ENCODE measurements at places on chromosomes 13 and 19.

GRCh38 chr19:40663695-40664692, 26.5 kb downstream of the NUMBL start:
- no peak for DNase-seq

- DNase-seq: no peak
Measured at GRCh38 chr19:13860679-13861391, 16.1 kb upstream of the NANOS3 start.

DNA sequence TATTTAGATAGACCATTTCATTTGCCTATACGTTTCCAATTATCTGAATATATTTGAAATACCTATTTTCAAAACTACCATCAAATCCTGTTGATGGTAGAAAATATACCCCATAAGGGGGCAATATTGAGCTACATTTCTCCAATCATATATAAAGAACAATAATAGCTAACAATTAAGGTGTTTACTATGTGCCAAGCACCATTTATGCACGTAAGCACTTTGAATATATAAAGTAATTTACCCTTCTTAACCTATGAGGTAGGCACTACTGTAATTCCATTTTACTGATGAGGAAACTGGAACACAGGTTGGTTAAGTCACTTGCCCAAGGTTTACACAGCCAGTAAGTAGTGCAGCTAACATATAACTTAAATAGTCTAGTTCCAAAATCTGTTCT, 79.2 kb downstream of the UBL3 start:
- no peak for DNase-seq

DNA sequence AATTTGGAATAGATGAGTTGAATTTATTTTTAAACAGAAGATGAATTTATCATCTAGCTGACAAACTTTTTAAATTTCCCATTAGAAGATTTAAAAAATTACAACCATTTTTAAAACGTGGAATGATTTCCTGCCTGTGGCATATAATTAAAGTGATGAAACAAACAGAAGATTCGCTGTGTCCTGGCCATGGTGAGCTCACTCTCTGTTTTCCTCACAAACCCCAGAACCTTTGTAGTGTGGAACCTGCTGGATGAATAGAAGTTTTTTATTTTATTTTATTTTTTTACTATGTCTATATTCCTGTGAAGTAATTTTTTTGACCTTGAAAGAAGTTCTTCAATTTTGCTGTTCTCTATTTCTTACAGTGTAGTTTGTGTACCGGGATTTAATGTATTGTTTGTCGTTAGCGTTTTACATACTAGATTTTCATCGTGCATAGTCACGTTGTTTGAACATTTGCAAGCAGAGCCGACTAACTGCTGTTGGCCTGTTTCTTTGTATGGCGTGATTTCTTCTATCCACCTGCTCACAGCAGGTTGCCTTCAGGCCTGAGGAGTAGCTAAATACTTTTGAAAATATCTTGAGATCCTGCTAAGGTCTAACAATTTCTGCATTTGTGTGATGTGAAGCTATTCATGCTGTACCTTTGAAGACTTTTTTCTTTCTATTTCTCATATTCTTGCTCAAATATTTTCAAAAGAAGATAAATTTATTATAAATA, 149.2 kb downstream of the GGACT start:
- DNase-seq: no peak

DNA sequence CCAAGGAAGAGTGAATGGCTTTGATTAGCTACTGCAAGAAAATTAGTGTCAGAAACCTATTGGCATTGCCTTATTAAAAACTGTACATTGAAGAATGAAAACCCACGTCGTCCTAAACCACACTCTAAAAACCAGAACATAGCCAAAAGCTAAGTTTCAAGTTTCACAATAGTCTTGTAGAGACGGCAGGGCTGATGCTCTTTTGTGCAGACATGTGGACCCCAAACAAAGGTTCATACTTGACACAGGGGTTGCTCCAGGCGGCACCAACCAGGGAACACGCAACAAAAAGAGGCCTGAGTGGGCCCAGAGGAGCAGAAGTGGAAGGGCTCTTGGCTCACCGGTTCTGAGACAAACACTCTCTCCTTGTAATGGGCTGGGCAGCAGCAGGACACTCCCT, 28.6 kb upstream of the MIR17HG start:
- no peak for DNase-seq

DNA sequence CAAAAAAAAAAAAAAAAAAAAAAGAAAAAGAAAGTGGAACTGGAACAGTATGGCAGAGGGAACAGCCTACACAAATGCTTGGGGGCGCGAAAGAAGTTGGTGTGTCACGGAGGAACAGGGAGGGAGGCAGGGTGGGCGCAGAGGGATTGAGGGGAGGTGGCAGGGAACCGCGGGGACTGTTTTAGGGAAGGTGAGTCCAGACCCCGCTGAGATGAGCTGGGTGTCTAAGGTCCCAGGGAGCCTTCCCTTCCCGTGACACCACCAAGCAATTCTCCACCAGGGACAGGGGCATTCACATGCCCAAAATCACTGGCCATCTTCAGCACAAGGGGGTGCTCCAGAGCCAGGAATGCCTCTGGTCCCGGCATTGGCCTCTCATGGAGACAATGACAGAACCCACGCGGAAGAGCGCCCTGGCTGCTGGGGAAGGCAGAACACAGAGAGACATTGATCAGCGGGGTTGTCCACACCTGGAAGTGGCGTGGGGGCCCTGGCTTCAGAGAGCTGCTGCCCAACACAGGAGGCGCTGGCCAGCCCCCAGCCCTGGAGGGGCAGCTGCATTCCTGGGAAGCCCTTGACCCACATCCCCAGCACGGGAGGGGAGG, 6.9 kb downstream of the PEAK3 start:
- no peak for DNase-seq

DNA sequence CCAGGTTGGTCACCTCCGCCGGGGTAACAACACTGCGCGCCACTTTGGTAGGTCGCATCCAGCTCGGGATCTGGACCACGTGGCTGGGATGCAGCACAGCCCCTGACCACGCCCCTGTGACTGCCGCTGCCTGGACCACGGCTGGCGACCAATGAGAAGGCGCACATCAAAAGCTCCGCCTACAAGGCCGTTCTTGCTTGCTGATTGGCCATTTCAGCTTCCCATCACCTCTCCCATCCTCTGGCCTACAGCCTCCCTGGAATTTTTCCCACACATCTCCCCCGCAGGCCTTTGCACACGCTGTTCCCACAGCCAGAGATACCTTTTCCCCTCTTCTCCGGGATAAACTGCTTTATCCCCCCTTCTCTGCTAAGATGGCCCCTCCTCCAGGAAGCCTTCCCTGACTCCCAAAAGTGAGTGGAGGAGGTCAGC, 12.5 kb upstream of the MAP1S start:
- no peak for DNase-seq

DNA sequence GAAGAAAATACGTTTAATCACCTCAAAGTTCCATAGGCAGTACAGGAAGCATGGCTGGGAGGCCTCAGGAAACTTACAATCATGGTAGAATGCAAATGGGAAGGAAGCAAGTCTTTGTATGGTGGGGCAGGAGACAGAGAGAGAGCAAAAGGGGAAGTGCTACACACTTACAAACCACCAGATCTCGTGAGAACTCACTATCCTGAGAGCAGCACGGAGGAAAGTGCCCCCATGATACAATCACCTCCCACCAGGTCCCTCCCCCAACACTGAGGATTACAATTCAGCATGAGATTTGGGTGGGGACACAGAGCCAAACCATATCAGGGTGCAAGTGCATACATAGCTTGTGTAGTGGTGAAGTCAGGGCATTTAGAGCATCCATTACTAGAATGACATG, 92.3 kb upstream of the ANKRD10 start:
- no peak for DNase-seq

DNA sequence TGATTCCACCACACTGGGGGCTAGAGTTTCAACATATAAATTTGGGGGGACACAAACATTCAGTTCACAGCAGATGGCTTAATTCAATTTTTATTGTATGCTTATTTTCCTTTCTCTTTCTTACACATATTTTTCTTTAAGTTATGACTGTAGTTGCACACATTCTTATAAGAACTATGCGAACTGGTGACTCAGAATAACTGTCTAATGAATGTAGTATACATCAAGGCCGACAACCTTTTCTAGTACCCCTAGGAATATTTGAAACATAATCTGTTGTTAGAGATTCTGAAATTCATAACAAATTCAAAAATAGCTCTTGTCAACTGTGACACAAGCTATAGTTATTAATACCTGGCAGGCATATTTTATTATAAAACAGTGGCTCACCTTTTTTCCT, 695.6 kb downstream of the PCDH9 start:
- DNase-seq: no peak

DNA sequence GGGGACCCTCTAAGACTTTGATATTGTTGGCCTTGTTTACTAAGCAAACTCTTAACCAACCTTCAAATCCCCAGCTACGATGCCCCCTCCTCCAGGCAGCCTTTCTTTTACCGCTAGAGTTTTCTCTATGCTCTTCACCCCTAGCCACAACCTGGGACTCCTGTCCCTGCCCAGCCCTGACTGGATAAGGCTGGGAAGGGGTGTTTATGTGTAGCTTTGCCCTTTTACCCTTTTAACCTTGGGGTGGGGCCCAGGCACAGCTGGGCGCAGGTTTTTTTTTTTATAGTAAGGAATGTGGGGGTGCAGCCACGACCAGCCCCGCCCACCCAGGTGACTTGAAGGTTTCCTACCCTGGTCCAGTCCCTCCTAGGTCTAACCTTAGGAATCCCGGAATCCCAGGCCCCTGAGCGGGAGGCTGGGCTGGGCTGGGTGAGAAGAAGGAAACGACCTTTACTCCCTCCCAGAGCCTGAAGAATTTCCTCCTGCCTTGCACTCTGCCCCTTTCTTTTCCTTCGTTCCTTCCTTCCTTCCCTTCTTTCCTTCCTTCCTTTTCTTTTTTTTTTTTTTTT, 12.2 kb downstream of the TJP3 start:
- no peak for DNase-seq

- DNase-seq: no peak
Measured at GRCh38 chr19:44553478-44554171, 24.1 kb upstream of the CEACAM20 start.
